ENCODE measurements at places on chromosomes 2 and 18. TPM values are rescaled to one million over a fixed set of nuclear protein-coding genes. Genes with fewer than 3 reads are reported as not detected.

Gene ALPP
- not detected for total RNA-seq

Gene MC5R
- total RNA-seq, result not detected

Gene REG3G
- not detected for total RNA-seq

Gene SERPINB3
- total RNA-seq, result not detected

Gene SLC4A1AP
- total RNA-seq, result 26.4 TPM

Gene C1QL2
- not detected for total RNA-seq

Gene PCARE
- total RNA-seq, result not detected

Gene SCYGR4
- not detected for total RNA-seq

Gene ACADL
- total RNA-seq, result 1.1 TPM

Gene ALPG
- total RNA-seq, result not detected

Gene LCT
- total RNA-seq, result not detected

Gene GAD1
- total RNA-seq, result 0.82 TPM

Gene GBX2
- total RNA-seq, result 0.84 TPM

Gene WNT10A
- total RNA-seq, result 7.1 TPM
